ENCODE measurements at places on chromosomes 16 and 17. TPM values are rescaled to one million over a fixed set of nuclear protein-coding genes. Genes with fewer than 3 reads are reported as not detected.

Gene OTOP2
- not detected for total RNA-seq

Gene LGALS3BP
- total RNA-seq: 365 TPM

DNA sequence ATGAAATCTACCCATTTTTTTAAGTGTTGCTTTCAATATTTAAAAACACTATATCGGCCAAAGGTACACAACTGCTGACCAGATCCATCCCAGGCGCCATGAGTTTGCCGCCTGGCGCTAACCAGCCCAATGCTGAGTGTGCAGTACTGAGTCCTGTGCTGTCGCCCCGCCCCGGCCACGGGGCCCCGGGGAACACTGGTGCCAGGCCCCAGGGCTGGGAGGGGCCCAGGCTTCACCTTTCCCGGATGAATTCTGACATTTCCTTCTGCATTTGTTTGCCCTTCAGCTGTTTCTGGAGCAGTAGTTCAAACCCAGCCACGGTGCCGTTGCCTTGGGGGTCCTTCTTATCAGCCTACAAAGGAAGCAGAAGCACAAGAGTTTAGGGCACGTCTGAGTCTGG lies 37.8 kb upstream of the RCVRN start:
- no peak overlapping the region for H3K4me3 ChIP-seq
- H3K36me3 ChIP-seq: no peaks in the 10 kb centered on the region
- no peaks in the 10 kb centered on the region for H3K27me3 ChIP-seq
- no peaks in the 10 kb centered on the region for H3K4me1 ChIP-seq

DNA sequence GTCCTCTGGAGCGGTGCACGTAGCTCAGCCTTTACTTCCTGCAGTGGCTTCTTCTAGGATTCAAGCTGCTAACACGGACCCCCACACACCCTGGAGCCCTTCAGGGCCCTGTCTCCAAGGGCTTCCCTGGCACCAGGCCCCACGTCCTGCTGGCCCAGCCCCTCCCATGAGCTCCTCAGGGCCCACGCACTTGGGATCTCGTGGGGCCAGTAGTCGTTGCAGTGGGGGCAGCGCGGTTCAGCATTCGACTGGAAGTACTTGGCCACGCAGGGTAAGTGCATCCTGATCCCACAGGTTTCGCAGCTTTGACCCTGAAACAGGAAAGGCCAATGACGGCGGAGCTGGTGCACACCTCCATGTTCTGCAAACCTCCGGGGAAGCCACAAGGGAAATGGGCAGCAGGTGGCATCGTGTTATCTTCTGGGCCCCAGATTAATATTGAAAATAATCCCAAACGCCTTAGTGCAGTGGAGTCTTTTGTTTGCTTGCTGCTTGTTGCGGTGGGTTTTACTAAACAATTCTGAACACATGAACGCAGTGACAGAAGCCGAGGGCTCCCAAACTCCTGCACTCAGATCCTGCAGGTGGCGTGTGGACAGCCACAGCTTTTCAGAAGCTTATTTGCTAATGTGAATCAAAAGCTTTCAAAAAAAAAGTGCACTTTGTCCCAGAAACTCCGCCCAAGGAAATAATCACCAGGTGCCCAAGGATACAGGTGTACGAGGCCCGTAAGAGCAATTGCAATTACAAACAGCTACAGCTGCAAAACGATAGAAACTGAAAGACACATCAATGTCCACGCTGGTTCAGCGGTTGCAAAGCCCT lies 22.4 kb downstream of the KDM8 start:
- H3K36me3 ChIP-seq: peaks cover 33% of the 10 kb centered on the region
- H3K4me3 ChIP-seq: no peak overlapping the region
- DNase-seq: no peak
- H3K27ac ChIP-seq: no peak overlapping the region

- no peak overlapping the region for H3K27ac ChIP-seq
- no peak overlapping the region for H3K4me3 ChIP-seq
- DNase-seq: no peak
- H3K4me1 ChIP-seq: no peaks in the 10 kb centered on the region
- no peaks in the 10 kb centered on the region for H3K36me3 ChIP-seq
- no peaks in the 10 kb centered on the region for H3K27me3 ChIP-seq
Measured at GRCh38 chr17:70225276-70225675, 55.9 kb downstream of the KCNJ2 start.

All from ascending aorta (tissue), 2 donors.